ENCODE measurements at places on chromosomes 3 and 15. TPM values are rescaled to one million over a fixed set of nuclear protein-coding genes. Genes with fewer than 3 reads are reported as not detected.

Gene CASR
- total RNA-seq, result 0.89 TPM

Gene ERICH6
- 0.40 TPM for total RNA-seq

Gene FBXW12
- total RNA-seq, result 0.61 TPM

Gene TRA2B
- 188 TPM for total RNA-seq

Gene ILDR1
- total RNA-seq, result 0.11 TPM

Gene DPH6
- 22.9 TPM for total RNA-seq

Gene PLSCR5
- total RNA-seq, result 0.88 TPM

Gene LRRC34
- total RNA-seq, result 14.1 TPM

Gene STRIT1
- not detected for total RNA-seq

Gene PDCD10
- 88.1 TPM for total RNA-seq

Gene ACKR4
- 1.1 TPM for total RNA-seq

Gene NOX5
- 0.20 TPM for total RNA-seq

Gene SGO1
- total RNA-seq, result 5.5 TPM

Gene PARL
- total RNA-seq, result 46.6 TPM

Gene KBTBD13
- total RNA-seq, result not detected

Data from spinal cord (tissue), 10 donors.